A673 (cell line): ENCODE measurements at places on chromosomes 11 and 22.

DNA sequence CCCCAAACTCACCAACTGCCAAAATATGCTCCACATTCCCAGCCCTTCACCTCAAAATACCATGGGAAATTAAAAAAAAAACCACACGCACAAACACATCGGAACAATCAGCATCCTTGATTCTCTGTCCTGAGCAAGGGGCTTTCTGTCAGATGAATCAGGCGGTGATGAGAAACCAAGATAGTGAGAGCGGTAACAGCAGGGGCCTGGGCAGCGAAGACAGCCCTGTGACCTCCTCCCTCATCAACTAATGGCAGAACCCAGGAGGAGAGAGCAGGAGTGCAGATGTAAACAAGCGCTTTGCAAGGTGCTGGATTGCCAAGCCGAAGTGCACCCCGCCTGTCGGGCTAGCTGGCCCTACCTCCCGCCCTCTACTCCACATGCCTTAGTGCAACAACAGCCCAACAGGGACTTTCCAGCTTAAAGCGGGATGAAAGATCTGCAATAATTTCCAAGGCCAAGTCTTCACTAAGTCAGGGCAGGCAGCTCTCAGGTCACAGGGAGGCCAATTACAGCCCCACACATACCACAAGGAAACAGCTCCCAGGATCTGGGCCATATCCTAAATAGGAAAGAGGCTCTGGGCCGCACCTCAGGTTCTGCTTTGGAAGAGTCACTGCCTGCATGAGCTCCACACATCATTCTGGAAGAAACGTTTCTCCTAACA lies 72.2 kb upstream of the BID start:
- no peak for DNase-seq

- no peak for DNase-seq
Measured at GRCh38 chr22:50606946-50607658, 6.5 kb downstream of the MAPK8IP2 start.

- DNase-seq, result no peak
Measured at GRCh38 chr22:23219317-23219716, 39.0 kb downstream of the BCR start.

DNA sequence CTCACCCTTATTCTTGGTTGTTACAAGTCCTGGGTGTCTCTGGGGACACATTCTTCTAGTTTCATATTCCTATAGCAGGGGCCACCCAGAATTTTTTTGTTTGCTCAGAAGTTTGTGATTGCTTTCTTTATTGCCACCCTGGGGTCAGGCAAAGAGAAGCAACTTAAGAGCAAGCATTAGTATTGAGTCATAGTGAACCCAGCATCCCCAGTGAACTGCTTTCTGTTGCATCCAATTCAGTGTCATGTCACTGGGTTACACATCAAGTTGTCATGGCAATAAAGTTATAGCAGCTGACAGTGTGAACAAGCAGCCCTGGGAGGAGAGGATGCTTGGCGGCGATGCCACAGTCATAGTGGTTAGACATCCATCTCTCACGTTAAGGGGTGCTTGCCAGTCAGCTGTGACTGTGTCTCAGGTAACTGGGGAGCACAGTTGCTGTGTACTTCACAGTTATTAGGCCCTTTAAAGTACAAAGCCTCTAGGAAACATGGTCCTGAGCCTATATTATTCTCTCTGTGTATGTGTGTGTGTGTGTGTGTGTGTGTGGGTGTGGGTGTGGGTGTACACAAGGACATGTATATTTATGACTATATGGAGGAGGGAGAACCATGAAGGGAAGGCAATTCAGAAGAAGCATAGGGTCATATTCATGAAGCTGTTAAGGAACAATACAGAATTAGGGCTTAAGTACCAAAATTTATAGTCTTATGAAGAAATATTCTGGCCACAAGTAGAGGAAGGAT lies 52.5 kb downstream of the TRIM44 start:
- DNase-seq, result peak; percentile 45

DNA sequence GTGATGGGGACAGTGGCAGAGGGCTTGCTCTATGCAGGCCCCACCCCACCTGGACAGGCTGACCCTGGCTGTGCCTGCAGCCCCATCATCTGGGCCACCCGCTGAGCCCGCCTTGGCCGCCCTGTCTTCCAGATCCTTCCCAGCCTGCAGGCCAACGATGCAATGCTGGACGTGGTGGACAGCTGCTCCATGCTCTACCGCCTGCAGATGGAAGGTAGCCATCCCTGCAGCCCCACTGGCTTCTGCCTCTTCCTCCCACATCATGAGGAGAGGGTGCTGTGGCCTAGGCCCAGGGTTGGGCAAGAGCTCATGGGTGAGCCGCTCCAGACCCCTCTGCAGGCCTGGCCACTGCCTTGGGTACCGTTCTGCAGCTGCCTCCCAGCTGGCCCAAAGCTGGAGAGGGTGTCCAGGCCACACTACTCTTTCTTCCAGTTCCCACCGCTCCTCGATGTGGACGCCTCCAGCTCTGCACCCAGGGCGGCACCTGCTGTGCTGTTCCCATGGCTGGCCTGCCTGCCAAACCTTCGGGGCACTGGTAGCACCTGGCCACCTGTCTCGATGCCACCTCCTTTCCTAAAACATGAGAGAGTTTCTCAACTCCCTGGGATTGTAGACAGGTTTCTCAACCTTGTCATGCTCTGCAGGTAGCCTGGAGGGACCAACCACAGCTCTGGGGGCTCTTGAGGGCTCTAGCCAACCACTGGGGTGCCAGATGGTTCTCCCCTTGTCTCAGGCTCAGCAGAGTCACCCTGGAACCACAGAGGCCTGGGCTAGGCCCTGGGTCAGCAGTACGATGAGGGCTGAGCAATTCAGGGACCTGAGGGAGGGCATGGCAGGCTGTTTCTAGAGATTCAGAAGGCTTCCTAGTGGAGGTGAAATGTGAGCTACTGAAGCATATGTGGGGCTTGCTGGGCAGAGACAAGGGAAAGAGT lies 9.5 kb upstream of the GTSE1 start:
- DNase-seq, result no peak

GRCh38 chr11:11608783-11609232 lies 13.0 kb downstream of the GALNT18 start:
- DNase-seq, result peak; percentile 20

DNA sequence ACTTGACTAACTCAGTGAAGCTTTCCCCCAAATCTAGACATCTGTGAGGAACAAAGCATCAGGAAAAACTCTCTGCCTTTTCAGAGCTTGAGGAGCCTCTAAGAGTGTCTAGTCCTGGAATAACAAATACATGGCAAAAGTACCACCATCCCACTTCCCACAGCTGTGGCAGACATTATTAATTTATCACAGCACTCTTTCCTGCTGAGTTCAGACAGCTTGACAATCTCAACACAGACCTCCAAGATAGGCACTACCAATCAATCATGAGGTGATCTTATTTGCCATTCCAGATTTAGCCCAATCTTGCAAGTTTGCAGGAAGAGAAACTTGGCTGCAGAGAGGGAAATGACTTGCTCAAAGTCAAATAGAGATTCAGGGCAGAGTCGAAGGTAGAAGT lies 202.8 kb downstream of the MN1 start:
- DNase-seq, result peak; percentile 46

DNA sequence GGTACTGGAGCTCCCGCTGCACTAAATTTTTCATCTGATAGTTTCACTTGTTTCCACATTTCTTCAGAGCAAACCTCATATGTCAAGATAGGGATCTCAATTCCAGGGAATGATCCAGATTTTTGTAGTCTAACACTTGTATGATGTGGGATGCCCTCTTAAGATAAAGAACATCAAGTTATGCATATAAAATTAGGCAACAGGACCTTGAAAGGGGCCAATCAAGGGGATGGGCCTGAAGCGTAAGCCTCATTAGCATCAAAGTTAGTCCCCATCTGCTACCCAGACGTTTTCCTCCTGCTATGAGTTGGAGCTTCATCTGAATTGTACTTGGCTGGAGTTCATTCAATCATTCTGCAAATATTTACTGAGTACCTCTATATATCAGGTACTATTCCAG lies 17.5 kb downstream of the PDGFD start:
- DNase-seq, result no peak

GRCh38 chr11:121489823-121490222 lies 37.1 kb upstream of the SORL1-AS1 start:
- no peak for DNase-seq

- no peak for DNase-seq
Measured at GRCh38 chr11:63901660-63902059, 15.3 kb downstream of the RCOR2 start.

GRCh38 chr11:1060852-1061616 lies 13.6 kb upstream of the MUC2 start:
- DNase-seq, result peak; percentile 37

DNA sequence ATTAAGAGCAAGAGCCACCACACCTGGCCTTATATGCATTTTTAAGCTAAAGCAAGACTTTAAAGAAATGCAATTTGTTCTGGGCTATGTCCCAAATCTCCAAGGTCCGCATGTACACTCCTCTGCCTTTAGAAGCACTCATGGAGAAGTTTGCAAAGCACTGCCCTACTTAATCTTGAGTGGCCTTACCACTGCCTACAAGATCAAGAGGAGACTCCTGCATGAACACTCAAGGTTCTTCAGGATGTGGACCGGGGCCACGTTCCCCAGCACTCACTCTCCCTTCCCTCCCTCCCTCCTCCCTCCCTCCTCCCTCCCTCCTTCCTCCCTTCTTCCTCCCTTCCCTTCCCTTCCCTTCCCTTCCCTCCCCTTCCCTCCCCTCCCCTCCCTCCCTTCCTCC lies 63.2 kb upstream of the HSPA8 start:
- no peak for DNase-seq

- DNase-seq, result peak; percentile 31
Measured at GRCh38 chr11:57379732-57380131, 1.2 kb downstream of the PRG3 start.

- peak; percentile 16 for DNase-seq
Measured at GRCh38 chr11:128745311-128746136, 51.7 kb downstream of the FLI1 start.

- peak; percentile 97 for DNase-seq
Measured at GRCh38 chr11:36149538-36150242, 139.5 kb downstream of the COMMD9 start.

DNA sequence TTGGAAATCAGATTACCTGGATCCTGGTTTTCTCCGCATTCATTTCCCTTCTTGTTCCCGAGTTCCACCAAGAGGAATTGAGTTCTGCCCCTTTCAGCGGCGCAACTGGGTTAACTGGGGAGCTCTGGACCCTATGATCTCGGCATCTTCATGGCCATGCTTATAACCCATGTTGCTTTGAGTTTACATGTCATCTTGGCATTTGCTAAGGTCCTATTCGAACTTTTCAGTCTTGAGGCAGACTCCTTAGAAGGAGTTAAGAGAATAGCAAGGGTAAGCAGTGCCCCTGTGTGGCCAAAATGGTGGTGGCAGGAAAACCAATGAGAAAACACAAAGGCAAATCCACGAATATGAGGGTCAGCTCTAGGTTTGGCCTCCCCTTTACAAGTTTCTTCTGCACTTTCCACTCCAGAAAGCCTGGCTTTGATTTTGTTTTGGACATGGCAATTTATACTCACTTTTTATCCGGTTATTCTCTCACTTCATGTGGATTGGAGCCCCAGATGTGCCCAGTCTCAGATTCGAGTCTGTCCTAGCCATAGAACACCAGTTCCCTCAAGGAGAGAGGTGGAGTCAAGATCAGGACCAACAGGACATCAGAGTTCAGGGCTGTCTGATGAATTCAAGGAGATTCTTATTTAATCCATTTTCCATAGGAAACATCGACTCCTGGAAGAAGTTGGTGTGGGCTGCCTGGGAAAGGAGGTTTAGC lies 55.3 kb upstream of the FBXO3 start:
- DNase-seq, result peak; percentile 96

DNA sequence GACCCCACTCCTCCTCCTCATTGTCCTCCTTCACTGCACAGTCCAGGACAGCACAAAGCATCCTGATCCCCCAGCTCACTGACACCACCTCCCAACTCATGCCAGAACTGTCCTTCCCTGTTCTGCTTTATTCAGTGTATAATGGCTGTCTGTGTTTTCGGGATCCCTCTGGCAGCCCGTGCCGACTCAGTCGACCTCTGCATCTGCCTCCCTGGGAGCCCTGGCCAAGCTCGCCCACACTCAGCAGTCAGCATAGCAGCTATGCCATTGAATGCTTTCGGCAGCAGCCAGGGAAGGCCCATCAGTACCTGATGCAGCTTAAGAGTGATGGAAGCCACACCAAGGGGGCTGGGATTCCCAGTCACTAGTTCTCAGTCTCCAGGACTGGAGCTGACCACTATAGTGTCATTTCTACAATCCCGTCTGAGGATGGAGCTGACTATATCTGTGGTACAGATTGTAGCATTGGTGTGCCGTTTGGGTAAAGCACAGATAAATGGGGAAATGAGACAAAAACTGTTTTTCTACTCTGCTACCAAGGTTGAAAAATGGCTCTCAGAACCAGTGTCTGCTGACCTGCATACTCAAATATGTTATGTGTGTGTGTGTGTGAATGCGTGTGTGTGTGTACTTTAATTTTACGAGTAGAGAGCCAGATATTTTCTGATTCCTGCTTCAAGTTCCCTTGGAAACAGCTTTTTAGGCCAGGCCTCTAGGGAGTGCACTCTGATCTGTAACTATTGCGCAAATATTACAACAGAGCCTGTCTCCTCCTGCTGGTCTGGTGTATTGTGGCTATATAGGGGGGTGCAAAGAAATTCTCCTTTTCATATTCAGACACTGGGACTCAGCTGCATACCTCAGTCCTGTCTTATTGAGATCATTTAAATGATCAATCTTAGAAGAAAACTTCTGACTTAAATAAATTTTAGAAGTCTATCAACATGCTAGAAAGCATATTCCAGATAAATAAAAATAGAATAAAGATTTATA lies 78.8 kb upstream of the TOP3B start:
- peak; percentile 27 for DNase-seq

DNA sequence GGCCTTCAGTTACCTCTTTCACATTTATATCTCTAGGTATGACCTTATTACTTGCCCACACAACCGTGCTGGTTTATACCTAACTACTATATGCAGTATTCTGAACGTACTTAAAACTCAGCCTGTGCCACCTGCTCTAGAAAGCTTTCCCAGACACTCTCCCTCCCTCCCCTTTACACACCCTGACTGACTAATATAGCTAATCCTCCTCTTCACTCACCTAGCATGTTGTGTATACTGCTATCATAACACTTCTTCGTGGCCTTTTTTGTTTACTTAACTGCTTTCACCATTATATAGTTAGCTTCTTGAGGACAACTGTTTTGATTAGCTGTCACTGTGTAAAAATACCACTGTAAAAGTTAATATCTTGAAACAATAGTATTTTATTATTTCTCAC lies 23.5 kb downstream of the RNF214 start:
- DNase-seq, result no peak

- no peak for DNase-seq
Measured at GRCh38 chr11:17845431-17845881, 110.9 kb downstream of the KCNC1 start.

GRCh38 chr11:69049490-69049867 lies 747 bp downstream of the TPCN2 start:
- DNase-seq, result peak; percentile 26

DNA sequence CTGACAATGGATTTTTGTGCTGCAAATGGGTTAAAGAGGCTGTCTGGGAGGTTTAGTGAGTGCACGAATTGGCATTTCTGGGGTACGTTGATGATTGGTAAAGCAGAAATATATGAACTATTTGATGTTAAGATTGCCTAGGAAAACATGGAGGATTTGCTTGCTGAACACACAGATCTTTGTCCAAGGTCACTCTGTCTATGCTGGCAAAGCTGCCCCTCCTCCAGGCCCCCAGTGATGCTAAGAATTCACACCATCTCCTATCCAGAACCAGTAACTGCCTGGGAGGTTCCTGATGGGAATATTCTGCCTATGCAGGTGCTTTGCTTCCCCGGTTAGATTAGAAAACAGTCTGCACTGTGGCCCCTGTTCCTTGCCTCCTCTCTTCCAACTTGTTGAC lies 5.8 kb downstream of the MTNR1B start:
- DNase-seq, result no peak

GRCh38 chr22:27323661-27324060 lies 477.9 kb downstream of the MN1 start:
- no peak for DNase-seq

GRCh38 chr22:46377525-46378425 lies 42.3 kb downstream of the TRMU start:
- no peak for DNase-seq
